Dermis microvascular lymphatic vessel endothelial cell (primary cell): ENCODE measurements at places on chromosomes 1 and 21. TPM values are rescaled to one million over a fixed set of nuclear protein-coding genes. Genes with fewer than 3 reads are reported as not detected.
A peak's percentile ranks its signal among the peaks of the same experiment; 100 is the strongest.

- peak; percentile 65 for DNase-seq
Observed at GRCh38 chr21:36045993-36046392, 14.3 kb downstream of the SETD4 start.

GRCh38 chr1:17498214-17498613, 41.3 kb upstream of the ARHGEF10L start:
- DNase-seq: no peak

The EVA1C gene
- total RNA-seq: 15.9 and 23.4 TPM in 2 replicates

DNA sequence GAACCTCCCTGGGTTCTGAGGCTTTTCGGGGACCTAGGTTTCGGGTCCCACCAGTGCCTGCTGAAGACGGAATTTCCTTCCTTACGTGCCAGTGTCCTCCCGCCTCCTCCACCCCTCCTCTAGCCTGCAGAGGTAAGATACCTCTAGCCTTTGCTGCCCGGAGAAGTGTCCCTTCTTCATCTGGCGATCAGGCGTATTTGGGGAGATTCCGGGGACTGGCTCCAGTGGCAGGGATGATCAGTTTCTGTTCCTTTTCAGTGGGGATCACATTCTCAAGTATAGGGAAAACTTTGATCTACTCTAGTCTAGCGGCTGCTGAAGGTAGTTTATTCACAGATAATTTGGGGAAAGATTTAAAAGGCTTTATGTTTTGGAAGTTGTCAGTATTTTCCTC, 674 bp downstream of the CEP350 start:
- peak; percentile 35 for DNase-seq

The KIAA0040 gene
- total RNA-seq: 9.2 and 10.0 TPM in 2 replicates

GRCh38 chr1:202238914-202239313, 45.3 kb downstream of the LGR6 start:
- DNase-seq: no peak

DNA sequence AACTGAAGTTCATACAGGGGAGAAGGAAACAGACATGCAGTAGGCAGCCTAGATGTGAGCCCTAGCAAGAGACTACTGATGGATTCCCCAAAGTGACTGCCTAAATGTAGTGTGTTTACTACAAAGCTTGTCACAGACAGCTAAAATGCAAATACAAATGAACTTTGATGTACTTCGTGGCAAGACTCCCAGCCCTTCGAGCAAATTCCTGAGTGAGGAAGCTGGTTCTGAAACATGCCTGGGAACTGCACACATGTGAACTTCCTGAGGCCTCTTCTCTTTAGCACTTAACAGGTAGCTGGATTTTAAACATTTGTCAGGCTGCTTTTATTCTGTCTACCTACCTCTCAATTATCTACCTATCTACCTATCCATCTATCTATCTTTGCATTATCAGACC, 6.7 kb upstream of the IRF2BP2 start:
- DNase-seq: no peak

DNA sequence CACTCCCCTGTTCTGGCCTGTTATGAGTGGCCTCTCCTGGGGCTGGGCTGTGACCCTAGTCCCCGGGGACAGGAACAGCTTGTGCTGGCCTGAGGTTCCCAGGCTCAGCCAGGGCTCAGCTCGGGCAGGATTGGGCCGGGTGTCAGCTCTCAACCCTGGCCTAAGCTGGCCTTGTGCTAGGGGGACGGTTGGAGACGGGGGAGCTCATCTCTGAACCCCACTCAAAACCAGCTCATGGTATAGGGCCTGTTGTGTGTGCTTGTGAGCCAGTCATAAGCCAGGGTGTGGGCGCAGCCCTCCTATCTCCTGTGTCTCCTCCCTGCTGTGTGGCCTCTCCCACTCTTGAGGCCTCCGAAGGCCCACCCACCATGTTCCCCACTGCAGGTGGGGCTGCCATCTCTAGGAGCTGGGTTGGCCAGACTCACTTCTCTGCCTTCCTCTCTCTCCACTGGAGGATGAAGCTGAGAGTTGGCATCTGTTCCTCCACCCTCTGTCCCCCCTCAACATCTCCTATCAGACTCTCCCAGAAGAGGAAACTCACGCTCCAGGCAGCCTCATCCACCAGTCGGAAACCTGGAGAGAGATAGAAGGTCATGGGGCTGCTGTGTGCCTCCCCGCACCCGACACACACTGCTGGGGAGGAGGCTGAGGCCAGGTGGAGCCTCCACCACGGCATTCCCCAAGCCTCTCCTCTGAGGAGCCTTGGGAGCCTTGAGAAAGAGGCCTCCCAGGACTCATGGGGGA, 1.4 kb downstream of the PEAR1 start:
- peak; percentile 89 for DNase-seq

DNA sequence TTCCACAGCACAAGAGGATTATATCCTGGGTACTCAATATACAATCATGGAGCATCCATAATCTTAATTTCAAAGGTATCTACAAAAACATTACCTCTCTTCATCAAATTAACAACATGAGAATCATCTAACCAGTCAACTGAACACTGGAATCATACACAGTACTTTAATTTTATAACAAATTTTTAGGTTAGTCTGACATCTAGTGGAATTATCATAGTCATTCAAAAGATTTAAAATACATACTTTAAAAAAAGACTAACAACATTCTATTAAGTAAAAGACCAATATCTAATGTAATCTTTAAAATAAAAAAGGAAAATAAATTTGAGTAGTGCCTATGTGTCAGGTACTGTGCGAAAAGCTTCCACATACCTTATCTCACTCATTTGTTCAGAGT, 16.8 kb upstream of the SH3GLB1 start:
- peak; percentile 16 for DNase-seq

DNA sequence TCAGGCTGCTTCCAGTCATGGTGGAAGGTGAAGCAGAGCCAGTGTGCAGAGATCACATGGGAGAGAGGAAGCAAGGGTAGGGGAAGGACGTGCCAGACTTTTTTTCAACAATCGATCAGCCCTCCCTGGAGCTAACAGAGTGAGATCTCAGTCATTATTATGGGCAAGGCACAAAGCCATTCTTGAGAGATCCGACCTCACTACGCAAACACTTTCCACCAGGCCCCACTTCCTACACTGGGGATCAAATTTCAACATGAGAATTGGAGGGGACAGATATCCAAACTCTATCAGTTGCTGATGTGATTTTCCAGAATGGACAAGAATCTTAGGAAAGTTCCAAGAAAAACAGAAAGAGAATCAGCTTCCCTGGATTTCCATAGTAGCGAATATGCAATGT, 60.5 kb downstream of the BACE2 start:
- DNase-seq: no peak

The LPAR3 gene
- total RNA-seq: under 0.01 TPM in 1 of 2 replicates, not detected in the other

DNA sequence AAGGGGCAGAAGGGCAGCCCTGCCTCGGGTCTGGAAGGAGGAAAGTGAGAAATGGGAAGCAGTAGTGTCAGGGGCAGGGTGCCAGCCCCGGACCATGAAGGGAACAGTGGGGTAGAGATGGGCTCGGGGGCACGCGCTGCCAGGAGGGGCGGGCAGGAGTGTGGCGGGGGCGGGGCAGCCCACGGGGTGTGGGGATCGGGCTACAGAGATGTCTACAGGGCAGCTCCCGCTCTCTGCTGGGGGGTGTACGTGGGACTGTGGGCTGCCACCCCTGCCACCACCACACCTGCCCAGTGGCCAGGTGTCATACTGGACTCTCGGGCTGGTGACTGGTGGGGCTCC, 7.4 kb downstream of the ARHGEF16 start:
- DNase-seq: no peak

DNA sequence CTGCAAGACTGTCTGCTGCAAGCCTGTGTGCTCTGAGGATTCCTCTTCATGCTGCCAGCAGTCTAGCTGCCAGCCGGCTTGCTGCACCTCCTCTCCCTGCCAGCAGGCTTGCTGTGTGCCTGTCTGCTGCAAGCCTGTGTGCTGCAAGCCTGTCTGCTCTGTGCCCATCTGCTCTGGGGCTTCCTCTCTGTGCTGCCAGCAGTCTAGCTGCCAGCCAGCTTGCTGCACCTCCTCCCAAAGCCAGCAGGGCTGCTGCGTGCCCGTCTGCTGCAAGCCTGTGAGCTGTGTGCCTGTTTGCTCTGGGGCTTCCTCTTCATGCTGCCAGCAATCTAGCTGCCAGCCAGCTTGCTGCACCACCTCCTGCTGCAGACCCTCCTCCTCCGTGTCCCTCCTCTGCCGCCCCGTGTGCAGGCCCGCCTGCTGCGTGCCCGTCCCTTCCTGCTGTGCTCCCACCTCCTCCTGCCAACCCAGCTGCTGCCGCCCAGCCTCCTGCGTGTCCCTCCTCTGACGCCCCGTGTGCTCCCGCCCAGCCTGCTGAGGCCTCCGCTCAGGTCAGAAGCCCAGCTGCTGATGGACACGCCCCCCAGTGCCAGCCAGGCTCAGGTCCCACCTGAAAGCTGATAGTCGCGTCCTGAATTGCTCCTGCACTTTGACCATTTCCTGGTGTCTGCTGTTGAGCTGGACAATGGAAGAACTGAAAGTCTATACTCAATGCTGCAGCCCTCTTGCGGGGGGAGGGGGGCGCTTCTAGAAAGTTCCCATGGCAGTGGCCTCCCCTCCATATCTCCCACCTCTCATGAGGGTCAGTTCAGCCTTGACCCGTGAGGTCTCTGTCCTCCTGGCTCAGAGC, 1.2 kb downstream of the KRTAP10-4 start:
- no peak for DNase-seq

DNA sequence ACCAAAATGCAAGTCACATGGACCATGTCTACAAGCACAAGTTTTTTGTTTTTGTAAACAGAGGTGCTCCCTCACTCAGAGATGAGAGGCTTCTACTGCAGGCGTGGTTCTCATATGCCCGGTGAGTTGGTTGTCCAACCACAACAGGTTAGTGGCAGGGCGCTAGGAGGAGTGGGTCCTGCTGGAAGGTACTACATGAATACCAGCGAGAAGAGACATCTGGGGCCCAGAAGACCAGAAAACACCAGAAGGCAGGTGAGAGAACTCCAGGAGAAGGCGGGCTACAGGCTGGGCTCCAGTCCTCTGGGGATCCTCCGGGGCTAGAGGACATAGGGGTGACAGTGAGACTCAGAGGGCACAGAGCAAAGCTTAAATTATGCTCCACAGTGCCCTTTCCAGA, 366.5 kb downstream of the MATN1 start:
- DNase-seq: no peak

The PDE9A gene
- total RNA-seq: 1.4 and 4.7 TPM in 2 replicates

DNA sequence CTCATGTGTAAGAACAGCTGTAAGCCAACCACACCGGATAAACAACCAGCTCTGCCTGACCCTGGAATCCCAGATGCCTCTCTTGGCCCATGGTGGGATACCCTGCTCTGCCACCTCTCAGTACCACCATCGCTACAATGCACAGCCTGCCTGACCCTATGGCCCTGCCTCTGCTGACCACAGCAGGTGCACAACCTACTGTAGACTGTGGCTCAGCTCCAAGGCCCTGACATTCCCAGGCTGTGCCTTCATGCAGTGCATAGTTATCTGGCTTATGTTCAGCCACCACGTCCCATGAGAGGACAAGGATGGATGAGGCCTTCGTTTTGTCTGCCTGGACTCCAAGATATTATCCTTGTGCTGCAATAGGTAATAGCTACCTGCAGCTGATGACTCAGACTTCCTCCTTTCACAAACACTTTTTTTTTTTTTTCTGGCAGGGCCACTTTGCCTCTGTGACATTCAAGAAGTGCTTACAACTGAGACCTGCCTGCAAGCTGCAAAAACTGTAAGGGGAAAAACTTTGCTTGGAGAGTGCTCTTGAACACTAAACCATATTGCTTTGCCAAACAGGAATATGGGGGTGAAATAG, 177.7 kb downstream of the URB2 start:
- no peak for DNase-seq

GRCh38 chr1:106325600-106325999, 730.9 kb upstream of the PRMT6 start:
- DNase-seq: no peak

GRCh38 chr21:41954654-41955499, 1.1 kb upstream of the C2CD2 start:
- DNase-seq: no peak

DNA sequence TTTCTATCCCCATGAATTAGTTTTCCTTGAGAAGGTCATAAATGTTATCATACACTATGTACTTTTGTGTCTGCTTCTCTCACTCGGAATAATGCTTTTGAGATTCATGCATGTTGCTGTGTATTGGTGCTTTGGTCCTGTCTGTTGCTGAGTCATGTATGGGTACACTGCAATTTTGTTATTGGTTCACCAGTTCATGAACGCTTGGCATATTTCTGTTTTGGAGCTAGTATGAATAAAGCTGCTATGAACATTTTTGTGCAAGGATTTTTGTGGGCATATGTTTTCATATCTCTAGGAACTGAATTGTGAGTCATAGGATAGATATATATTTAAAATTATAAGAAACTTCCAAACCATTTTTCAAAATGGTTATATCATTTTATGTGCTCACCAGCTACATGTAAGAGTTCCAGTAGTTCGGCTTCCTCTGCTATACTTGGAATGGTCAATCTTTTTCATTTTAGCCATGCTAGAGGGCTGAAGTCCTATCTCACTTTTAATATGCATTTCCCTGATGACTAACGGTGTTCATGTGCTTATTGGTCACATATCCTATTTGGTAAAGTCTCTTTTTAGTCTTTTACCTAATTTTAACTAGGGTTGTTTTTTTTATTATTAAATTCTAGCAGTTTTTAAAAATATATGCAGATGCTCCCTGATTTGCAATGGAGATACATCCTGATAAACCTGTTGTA, 38.2 kb downstream of the ETS2 start:
- DNase-seq: no peak

The MRPL9 gene
- 73.8 and 126 TPM in 2 replicates for total RNA-seq

DNA sequence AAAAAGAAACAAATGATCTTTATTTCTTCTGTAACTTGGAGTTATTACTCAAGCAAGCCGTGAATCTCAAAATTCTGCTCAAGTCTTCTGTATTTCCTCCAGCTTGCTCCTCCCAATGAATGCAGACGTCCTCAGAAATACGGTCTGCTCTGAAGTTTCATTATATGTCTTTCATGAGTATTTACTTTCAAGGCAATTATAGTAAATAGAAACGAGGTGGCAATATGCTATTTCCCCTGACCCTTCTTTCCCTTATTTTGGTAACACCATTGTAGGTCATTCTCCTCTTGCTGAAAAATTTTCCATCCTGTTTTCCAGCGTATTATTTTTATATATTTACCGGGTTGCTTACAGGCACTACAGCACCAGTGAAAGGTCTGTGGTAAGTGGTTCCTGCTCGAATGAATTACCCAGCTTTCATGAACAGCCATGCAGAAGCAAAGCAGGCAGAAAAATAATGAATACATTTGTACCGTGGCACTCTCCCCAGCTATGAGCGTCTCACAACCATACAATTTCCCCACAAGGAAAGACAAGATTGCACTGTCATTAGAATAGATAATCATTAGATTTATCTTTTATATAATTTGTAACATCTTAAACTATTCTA, 350.9 kb upstream of the PKN2 start:
- DNase-seq: no peak

The ERRFI1 gene
- total RNA-seq: 31.8 and 135 TPM in 2 replicates

The BSND gene
- under 0.01 TPM in 1 of 2 replicates, not detected in the other for total RNA-seq

DNA sequence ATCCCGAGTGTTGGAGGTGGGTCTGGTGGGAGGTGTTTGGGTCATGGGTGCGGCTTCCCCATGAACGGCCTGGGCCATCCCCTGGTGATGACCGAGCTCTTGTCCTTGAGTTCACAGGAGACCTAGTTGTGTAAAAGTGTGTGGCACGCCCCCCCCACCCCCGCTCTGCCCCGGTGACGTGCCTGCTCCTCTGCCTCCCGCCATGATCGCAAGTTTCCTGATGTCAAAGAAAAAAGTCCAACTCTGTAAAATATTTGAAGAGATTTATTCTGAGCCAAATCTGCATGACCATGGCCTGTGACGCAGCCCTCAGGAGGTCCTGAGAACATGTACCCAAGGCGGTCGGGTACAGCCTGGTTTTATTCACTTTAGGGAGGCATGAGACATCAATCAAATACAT, 125.1 kb upstream of the COL6A1 start:
- DNase-seq: no peak

The TRIM17 gene
- not detected in 2 replicates for total RNA-seq

The AMPD1 gene
- total RNA-seq: not detected in 2 replicates

The TNFRSF9 gene
- total RNA-seq: 0.13 TPM in 2 replicates

GRCh38 chr1:172324761-172325160, 95.7 kb upstream of the C1orf105 start:
- no peak for DNase-seq
